ENCODE measurements at places on chromosomes 5 and 9.

GRCh38 chr9:3857673-3858072 is 331.9 kb upstream of the RFX3 start:
- DNase-seq: no peak

DNA sequence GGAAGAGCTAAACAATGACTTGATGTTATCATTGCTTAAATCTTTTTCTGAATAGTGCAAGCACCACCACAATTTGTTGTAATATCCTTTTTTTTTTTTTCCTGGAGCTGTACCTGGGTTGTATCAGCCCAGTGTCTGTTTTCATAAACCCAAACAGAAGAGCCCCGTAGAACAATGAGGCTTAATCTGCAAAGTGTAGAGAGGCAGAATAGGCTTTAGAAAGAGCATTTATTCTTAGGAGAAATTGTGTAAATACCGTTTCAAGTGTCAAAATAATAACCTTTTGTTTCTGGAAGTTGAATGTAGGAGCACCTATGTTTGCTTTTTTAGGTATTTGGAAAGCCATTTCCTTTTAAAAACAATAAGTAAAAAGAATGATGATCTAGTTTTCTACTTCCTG is 26.4 kb downstream of the RGS7BP start:
- DNase-seq: no peak

- DNase-seq: no peak
These were observed 18.6 kb downstream of the MLLT3 start for GRCh38 chr9:20603524-20604268.

- peak; percentile 21 for DNase-seq
These were observed 15.5 kb upstream of the HSD17B3 start for GRCh38 chr9:96317335-96317980.

DNA sequence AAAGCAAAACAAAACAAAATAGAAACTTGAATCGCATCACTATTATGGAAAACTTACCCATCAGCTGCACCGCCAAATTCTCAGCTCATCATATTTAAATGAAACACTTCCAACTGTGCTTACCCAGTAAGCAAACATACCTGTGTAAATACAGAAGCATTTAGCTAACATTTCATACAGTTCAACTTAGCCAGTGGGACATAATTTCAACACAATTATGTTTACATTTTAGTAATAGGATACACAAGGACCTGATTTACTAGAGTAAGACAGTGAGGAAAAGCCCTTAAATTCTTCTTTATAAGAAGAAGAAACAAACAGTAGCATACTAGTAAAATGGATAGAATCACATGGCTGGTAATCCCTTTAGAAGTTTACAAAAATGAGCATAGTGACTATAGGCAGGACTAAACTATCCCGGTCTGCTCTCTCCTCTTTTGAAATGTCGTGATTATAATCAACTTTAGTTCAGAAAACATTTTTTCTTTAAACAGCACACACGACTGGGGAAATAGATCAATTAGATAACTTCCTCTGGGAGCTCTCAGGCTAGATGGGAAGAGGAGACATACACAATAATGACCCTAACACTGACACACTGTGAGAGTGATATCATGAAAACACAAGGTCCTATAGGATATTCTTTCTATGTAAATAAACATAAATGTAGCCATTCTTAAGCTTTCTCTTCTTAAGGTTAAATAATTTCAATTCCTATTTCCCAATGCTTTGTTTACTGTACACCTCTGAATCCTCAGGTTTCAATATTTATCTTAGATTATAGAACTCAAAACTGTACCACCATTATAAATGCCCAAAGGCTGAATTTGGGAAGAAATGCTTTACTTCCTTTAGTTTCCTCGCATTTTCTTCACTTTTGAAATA is 15.9 kb upstream of the CDC20B start:
- no peak for DNase-seq

DNA sequence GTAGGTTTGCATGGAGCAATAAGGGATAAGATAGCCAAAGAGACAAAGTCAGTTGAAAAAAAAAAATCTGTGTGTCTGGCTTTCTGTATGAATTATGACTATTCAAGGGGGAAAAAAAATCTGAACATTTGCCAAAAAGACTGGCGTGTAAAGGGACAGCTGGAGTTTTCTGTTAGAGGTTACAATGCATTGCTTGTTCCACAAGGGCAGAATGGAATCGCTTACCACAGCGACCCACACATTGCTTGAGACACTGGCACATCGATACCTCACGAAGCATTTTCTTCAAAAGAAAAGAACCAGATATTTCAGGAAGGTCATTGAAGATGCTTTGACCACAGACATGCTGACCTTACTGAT is 327.8 kb downstream of the TMEM167A start:
- DNase-seq: no peak

DNA sequence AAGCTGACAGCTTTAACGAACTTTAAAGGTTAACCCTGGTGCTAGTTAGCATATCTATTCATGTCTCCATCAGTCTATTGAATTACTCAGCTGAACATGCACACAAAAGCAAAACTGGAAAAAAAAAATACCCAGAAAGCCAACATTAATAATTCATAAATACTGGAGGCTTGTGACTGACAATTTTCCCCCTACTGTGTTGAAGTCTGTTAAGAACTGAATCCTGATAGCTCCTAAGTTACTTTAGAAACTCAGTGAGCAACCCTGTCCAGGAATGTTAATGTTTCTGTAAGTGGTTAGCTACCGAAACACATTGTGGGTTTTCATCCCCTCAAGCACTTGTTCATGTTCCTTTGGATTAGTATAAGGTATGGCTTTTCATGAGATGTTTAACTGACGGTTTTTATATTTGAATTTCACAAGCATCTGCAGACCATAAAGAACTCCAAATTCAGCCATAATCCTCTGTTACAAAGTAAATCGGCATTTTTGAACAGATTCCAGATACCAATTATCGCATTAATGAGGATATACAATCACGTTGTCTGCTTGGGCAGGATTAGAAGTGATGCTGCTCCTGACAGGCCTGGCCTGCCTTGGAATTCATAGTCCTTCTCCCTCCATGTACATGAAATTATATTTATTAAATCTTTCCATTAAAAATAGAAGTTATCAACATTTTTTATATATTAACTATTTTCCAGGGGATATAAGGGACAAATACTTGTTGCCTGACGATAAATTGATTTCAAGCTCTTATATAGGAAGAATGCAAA is 331.2 kb downstream of the TLE4 start:
- DNase-seq: no peak

DNA sequence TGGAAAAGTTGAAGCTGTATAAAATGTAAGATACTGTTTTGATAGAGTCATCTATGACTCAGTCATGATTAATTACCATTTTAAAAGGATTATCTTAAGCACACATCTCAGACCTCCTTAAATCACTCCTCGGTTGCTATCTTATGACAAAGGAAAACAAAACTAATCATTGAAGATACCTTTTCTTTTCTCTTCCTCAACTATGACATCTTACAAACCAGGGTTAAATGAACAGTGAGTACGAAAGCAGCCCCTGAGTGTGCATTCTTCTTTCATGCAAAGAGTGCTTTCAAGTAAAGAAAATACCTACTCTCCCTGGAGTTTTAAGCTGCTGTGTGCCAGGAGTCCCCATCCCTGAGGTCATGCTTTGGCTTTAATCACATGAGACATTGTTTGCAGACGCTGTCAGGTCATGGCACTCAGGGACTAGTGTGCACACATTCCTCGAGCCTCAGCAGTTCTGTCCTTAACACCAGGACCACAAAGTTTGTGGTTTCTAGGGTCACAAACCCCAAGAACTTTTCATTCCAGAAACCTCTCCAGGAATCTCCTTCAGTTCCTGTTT is 86.7 kb upstream of the ICE1 start:
- DNase-seq: no peak

DNA sequence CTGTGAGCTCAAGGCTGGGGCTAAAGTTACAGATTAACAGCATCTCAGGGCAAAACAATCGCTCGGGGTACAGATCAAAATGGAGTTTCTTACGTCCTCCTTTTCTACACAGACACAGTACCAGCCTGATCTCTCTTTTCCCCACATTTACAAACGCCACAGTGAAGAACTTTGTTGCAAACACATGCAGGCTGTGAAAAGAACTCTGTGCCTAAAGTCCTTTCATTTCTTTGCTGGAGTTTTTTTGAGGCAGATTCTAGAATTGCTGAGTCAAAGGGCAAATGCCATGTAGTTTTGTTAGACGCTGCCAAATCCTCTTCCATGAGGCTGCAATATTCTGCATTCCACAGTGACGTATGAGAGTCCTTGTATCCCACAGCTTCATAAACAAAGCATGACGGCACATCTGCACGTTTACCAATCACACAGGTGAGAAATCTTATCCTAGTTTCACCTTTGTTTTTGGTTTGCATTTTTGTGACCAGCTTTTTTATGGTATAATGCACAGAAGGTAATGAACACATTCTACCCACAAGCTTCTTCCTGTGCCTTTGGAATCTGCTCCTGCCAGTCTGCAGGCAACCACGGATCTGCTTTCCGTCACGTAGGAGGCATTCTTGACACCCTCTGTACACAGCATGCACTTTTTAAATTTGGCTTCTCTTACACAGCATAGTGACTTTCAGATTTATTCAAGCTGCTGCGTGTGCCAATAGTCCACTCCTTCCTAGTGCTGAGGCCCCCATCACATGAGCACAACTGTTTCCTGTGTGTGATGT is 44.6 kb upstream of the LPCAT1 start:
- no peak for DNase-seq

DNA sequence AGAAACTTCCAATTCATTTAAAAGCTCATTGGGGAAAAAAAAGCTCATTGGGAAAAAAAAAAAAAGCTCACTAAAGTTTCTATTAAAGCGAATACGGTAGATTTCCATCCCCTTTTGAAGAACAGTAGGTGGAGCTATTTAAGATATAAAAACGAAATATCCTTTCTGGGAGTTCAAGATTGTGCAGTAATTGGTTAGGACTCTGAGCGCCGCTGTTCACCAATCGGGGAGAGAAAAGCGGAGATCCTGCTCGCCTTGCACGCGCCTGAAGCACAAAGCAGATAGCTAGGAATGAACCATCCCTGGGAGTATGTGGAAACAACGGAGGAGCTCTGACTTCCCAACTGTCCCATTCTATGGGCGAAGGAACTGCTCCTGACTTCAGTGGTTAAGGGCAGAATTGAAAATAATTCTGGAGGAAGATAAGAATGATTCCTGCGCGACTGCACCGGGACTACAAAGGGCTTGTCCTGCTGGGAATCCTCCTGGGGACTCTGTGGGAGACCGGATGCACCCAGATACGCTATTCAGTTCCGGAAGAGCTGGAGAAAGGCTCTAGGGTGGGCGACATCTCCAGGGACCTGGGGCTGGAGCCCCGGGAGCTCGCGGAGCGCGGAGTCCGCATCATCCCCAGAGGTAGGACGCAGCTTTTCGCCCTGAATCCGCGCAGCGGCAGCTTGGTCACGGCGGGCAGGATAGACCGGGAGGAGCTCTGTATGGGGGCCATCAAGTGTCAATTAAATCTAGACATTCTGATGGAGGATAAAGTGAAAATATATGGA is at the start of gene PCDHGA12:
TSS of gene PCDHGA12 (plus strand) at position 176 of the 782 bp plus-strand sequence. CDS start at position 429, 253 bp downstream.
- DNase-seq: no peak

DNA sequence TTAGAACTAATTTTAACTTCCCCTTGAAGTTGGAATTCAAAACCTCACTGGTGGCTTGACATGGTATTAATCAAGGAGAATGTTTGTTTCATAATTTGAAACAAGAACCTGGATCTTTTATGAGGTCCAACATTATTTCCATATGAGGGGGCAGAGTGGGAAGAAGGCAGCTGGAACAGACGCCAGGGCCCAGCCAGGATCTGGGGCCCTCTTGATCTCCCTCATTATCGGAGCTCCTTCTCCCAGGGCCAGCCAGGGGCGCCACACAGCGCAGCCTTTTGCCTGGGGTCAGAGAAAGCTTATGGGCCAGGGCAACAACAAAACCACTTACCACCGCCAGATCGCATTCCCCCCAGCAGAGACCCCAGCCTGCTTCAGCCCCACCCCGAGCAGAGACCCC is 27.1 kb upstream of the NKD2 start:
- DNase-seq: no peak

DNA sequence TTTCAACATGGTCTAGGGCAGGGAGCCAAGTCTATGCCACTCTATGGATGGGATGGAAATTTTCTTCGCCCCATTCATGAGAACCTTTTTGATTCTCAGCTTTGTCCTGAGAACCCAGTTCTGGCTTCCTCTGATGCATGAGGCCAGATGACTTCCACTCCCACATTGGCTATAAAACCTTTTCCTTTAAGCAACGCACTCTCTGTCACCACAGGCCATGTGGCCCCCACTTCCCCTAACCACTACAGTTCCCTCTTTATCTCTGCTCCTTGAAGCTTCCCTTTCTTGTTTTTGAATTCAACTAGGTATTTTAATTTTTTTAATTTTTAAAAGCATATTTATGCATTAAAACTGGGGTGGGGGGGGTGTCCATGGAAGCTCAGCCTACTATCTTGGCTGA is 401.3 kb downstream of the ENC1 start:
- DNase-seq: no peak

DNA sequence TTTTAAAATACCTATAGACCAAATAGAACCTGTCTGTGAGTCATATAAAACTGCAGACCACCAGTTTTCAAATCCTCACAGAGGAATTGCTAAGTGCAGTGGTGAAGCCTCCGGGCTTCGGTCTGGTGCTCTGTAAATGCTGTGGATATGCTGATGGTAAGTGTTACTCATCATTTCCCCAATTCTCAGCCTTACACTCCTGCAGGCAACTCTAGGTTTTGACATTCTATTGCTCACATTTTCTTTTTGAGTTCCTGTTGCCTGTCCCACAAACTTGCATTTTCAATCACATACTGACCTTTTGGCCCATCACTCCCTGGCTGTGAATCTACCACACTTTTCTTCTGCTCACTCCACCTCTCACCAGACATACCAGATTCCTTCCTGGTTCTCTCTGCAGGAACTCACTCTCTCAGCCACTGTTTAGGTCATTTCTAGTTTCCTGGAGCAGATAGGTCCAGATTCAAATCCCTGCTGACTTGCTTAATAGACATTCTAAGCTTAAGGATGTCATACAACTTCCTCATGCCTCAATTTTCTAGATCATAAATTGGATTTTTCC is 192.9 kb downstream of the RAB3C start:
- no peak for DNase-seq

- DNase-seq: no peak
These were observed 20.0 kb upstream of the MYOT start for GRCh38 chr5:137847687-137848086.

DNA sequence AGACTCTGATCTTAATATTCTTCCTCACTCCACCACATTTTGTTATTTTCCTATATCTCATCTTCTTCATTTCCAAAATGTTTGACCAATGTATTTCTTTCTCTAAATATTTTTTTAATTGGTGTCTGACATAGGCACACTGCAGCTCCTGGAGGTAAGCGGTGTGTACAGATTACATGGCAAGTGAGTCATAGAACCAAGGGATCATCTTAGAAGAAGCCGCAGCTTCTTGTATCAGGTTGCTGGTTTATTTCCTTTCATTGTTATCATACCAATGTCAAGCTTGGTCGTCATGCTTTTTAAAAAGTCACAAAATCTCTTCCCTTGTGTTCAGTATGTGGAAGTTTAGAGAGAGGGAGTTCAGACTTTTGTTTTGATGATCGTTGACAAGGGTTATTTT is 526.1 kb upstream of the CDH18 start:
- DNase-seq: no peak

DNA sequence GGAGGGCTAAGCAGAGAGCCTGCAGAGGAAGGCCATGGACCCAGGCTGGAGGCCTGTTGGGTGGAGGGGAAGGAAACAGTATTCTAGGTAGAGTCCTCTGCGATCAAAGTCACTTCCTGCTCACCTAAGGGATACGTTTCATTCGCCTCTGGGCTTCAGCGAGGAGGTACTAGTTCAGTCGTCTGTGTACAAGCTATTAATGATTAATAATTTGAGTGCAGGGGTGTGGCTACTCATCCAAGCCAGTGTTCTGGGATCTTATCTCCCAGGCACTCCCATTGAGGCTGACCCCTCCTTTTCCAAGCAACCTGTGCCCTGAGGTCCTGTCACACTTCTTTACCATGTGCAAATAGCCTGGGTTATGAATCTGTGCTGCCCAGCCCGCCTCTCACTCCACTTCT is 25.2 kb downstream of the RALGPS1 start:
- no peak for DNase-seq

Data from stimulated activated CD4-positive, alpha-beta T cell treated with anti-CD3 and anti-CD28 coated beads, Interleukin-2, amount 100 ng/mL, for 4 hours (primary cell).